ENCODE measurements at places on chromosomes 4 and X. TPM values are rescaled to one million over a fixed set of nuclear protein-coding genes. Genes with fewer than 3 reads are reported as not detected.

DNA sequence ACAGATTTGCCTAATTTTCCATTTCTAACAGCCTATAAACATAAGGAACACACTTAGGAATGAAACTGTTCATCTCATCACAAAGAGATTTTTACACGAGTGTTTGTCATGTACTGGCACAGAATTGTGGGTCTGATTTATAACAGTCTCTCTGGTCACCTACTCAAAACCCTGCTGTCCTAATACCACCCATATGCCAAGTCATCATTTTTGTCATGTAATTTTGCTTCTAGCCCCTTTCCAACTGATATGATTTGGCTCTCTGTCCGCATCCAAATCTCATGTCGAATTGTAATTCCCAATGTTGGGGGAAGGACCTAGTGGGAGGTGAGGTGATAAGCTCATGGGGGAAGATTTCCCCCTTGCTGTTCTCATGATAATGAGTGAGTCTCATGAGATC is 284.1 kb upstream of the SLITRK2 start:
- no peak for DNase-seq
- no peak overlapping the region for H3K27ac ChIP-seq
- no peaks in the 10 kb centered on the region for H3K4me1 ChIP-seq
- no peaks in the 10 kb centered on the region for H3K27me3 ChIP-seq

- DNase-seq: no peak
- H3K36me3 ChIP-seq: no peaks in the 10 kb centered on the region
- H3K4me3 ChIP-seq: no peak overlapping the region
- H3K27ac ChIP-seq: no peak overlapping the region
- H3K27me3 ChIP-seq: no peaks in the 10 kb centered on the region
These were observed 37.4 kb upstream of the HEPH start for GRCh38 chrX:66126662-66127061.

DNA sequence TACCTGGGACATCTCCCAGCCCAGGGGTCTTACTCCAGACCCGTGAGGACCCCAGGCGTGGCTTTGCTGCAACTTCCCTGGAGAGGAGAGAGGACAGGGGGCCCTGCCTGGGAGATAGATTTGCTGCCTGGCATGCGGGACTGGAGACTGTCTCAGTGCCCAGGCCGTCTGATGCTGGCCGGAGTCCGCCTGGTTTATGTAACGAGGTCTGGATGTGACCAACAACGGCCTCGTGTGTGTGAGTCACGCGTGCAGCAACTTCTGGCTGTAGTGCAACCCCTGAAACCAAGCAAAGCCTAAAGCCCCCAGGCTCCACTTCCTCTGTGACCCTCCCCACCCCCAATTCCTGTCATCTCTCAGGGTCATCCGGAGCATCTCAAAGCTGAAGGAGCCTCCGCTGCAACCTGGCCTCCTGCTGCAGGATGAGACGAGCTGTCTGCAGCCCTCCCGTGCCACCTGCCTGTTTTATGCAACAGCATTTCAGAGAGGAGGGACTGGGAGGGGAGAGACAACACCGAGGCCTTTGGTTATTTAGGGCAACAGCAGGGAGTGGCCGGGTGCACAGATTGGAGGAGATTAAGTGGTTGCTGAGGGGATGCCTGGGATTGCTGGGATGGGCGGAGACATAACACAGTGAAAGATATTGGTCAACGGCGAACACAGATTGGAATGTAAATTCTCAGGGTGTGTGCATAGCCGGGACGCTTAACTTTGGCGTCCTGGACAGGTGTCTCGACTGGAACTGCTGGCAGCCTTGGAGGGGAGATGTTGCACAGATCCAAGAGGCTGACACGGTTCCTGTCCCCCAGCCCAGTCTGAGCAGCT is 16.0 kb downstream of the XG start:
- H3K27ac ChIP-seq: no peak overlapping the region
- no peak for DNase-seq
- no peak overlapping the region for H3K4me3 ChIP-seq
- H3K27me3 ChIP-seq: no peaks in the 10 kb centered on the region
- H3K36me3 ChIP-seq: no peaks in the 10 kb centered on the region
- peaks cover 6% of the 10 kb centered on the region for H3K4me1 ChIP-seq

DNA sequence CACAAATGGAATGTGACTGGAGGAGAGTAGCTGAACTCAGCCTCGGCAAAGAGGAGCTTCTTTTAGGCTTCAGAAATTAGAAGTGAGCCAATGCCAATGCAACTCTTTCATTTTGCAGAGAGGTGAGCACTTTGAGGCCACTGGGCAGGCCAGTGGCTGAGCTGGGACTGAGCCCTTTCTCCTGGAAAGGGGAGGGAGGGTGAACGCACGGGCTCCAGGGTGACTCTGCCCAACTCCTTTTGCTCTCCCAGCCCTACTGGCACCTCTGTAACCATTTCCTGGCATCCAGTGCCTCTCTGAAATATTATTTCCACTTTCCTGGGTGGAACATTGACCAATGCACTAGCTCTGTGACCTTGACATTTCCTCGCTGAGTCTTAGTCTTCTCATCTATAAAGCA is 88.1 kb downstream of the SLC2A9 start:
- DNase-seq: no peak
- H3K4me1 ChIP-seq: peaks cover 12% of the 10 kb centered on the region
- H3K36me3 ChIP-seq: no peaks in the 10 kb centered on the region
- no peak overlapping the region for H3K27ac ChIP-seq
- H3K27me3 ChIP-seq: no peaks in the 10 kb centered on the region
- no peak overlapping the region for H3K4me3 ChIP-seq

GRCh38 chrX:9606971-9607370 is 142.1 kb downstream of the TBL1X start:
- H3K4me3 ChIP-seq: no peak overlapping the region
- H3K27me3 ChIP-seq: no peaks in the 10 kb centered on the region
- H3K36me3 ChIP-seq: no peaks in the 10 kb centered on the region
- DNase-seq: no peak

- peak overlapping the region; percentile 51 for H3K27ac ChIP-seq
- H3K4me3 ChIP-seq: no peak overlapping the region
- peaks cover 16% of the 10 kb centered on the region for H3K4me1 ChIP-seq
- H3K36me3 ChIP-seq: peaks cover 3% of the 10 kb centered on the region
- H3K27me3 ChIP-seq: no peaks in the 10 kb centered on the region
- no peak for DNase-seq
These were observed 72.9 kb upstream of the STIM2 start for GRCh38 chr4:26787461-26788340.

DNA sequence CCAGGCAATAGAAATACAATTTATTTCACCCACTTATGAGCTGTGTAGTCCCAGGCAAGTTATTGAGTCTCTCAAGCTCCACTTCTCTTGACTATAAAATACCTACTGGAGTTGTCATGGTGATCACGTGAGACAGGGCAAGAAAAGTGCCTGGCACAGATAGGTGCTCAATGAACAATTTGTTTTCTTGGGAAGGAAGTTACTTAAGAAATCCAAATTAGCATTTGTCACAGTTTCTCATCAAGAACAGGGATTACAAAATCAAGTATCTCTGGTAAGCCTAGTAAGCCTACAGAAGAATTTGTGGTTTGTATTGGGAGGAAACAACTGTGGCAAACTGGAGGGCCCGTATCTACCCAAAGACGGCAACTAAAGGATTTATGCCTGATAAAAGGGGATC is 37.5 kb upstream of the RASGEF1B start:
- H3K4me1 ChIP-seq: no peaks in the 10 kb centered on the region
- no peaks in the 10 kb centered on the region for H3K36me3 ChIP-seq
- DNase-seq: no peak

Gene PCDH7
- 293 TPM for total RNA-seq

DNA sequence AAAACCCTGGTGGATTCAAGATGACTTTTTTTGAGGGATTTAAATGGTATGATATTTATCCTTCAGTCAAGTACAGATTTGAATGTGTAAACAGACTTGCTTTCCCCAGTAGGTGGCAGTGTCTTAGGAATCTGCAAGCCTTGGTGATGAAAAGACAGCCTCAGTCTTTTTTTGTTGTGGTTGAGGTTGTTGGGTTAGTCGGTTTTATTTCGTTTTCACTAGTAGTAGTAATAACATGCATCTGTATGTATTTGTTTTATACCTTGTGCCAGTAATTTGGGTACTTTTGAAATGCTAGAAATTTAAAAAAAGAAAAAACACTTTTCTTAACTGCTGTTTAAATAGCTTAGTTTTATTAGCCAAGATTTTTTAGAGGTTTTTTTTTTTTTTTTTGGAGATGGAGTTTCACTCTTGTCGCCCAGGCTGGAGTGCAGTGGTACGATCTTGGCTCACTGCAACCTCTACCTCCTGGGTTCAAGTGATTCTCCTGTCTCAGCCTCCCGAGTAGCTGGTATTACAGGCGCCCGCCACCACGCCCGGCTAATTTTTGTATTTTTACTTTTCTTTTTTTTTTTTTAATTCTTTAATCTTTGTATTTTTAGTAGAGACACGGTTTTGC is 39.2 kb downstream of the COPS4 start:
- peaks cover 25% of the 10 kb centered on the region for H3K4me1 ChIP-seq
- DNase-seq: no peak

- no peak for DNase-seq
- H3K4me3 ChIP-seq: no peak overlapping the region
- H3K4me1 ChIP-seq: no peaks in the 10 kb centered on the region
- no peak overlapping the region for H3K27ac ChIP-seq
- no peaks in the 10 kb centered on the region for H3K27me3 ChIP-seq
These were observed 407.1 kb downstream of the ADAM29 start for GRCh38 chr4:175325230-175325629.

Gene WDR13
- total RNA-seq: 166 TPM

GRCh38 chrX:97109730-97110129 is 226.0 kb downstream of the RPA4 start:
- no peaks in the 10 kb centered on the region for H3K27me3 ChIP-seq
- no peak overlapping the region for H3K27ac ChIP-seq
- no peaks in the 10 kb centered on the region for H3K4me1 ChIP-seq
- no peak for DNase-seq

GRCh38 chr4:127181001-127181400 is 451.8 kb upstream of the INTU start:
- H3K4me1 ChIP-seq: no peaks in the 10 kb centered on the region
- no peaks in the 10 kb centered on the region for H3K27me3 ChIP-seq
- no peak overlapping the region for H3K27ac ChIP-seq

Gene ZNF141
- 10.6 TPM for total RNA-seq

DNA sequence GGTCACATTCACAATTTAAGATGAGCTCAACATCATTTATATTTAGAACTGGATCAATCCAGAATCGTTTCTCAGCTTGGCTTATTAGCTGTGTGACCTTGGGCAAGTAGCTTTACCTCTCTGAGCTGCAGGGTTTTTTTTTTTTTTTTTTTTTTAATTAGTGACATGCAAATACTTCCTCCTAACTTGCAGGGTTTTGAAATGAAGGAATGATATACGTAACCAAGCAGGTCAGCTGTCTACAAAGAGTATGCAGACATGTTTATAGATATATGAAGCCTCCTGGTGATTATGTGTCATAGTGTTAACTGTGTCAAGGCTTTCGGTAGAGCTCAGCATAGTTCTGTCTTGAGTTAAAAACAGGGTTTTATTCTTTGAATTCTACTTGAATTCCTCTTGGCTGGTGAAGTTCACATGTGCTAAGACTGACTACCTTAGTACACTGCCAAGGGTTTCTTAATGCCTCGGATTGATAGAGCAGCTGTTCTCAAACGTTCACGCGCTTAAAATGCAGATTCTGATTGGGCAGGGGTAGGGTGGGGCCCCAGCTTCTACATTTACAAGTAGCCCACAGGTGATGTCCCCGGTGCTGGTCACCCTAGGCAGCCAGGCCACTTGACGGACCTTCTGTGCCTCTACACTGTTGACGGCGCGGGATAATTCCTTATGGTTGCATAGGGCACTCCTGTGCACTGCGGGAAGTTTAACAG is 654 bp upstream of the STS start:
- H3K4me3 ChIP-seq: peak overlapping the region; percentile 83
- no peaks in the 10 kb centered on the region for H3K27me3 ChIP-seq
- no peak for DNase-seq
- H3K36me3 ChIP-seq: no peaks in the 10 kb centered on the region
- H3K4me1 ChIP-seq: peaks cover 6% of the 10 kb centered on the region

DNA sequence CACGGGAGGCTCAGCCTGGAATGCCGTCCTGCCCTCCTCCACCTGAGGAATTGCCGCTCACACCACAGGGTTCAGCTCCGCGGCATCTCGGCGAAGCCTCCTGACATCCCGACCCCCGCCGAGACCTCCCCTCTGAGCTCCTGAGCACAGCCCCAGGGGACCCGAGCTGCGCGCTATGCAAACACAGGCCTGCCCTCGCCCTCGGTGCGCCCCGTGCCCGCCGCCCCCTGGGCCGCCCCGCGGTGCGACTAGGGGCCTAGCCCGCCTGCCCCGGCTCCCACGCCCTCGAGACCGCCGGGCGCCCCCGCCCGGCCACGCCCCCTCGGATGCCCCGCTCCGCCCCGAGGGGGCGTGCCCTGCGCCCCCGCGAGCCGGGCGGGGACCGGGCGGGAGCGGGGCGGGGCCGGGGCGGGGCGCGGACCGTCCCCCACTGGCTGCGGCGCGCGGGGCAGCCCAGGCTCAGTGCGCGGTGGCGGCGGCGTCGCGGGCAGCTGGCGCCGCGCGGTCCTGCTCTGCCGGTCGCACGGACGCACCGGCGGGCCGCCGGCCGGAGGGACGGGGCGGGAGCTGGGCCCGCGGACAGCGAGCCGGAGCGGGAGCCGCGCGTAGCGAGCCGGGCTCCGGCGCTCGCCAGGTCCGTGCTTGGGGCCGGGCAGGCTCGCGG is at the start of gene FGFR3:
FGFR3 (plus strand) TSS at position 462 of the 664 bp plus-strand sequence. CDS start 642 bp downstream, outside the sequence.
- H3K27me3 ChIP-seq: peaks cover 33% of the 10 kb centered on the region
- H3K4me3 ChIP-seq: peak within 1 kb of the TSS; percentile 55
- no peak for DNase-seq

- no peaks in the 10 kb centered on the region for H3K4me1 ChIP-seq
- no peak overlapping the region for H3K27ac ChIP-seq
- H3K36me3 ChIP-seq: no peaks in the 10 kb centered on the region
These were observed 146.7 kb downstream of the COL25A1 start for GRCh38 chr4:109155682-109156283.

- no peaks in the 10 kb centered on the region for H3K36me3 ChIP-seq
- H3K27me3 ChIP-seq: no peaks in the 10 kb centered on the region
- peak overlapping the region; percentile 17 for H3K27ac ChIP-seq
- H3K4me1 ChIP-seq: peaks cover 65% of the 10 kb centered on the region
These were observed 56.6 kb downstream of the TMEM131L start for GRCh38 chr4:153522802-153523094.

- peaks cover 7% of the 10 kb centered on the region for H3K4me1 ChIP-seq
- DNase-seq: no peak
- H3K27ac ChIP-seq: peak overlapping the region; percentile 24
- H3K36me3 ChIP-seq: no peaks in the 10 kb centered on the region
- H3K4me3 ChIP-seq: peak overlapping the region; percentile 43
These were observed 24.9 kb upstream of the SGMS2 start for GRCh38 chr4:107799669-107800450.

GRCh38 chrX:110363244-110363643 is 4.6 kb downstream of the RTL9 start:
- no peaks in the 10 kb centered on the region for H3K4me1 ChIP-seq
- no peak for DNase-seq
- no peaks in the 10 kb centered on the region for H3K27me3 ChIP-seq
- no peak overlapping the region for H3K4me3 ChIP-seq
- H3K27ac ChIP-seq: no peak overlapping the region

GRCh38 chrX:103464072-103464773 is 55.1 kb downstream of the RAB40A start:
- DNase-seq: no peak
- H3K36me3 ChIP-seq: no peaks in the 10 kb centered on the region
- no peaks in the 10 kb centered on the region for H3K27me3 ChIP-seq
- peak overlapping the region; percentile 37 for H3K4me3 ChIP-seq
- no peak overlapping the region for H3K27ac ChIP-seq
- H3K4me1 ChIP-seq: peaks cover 3% of the 10 kb centered on the region
